NAMALWA (cell line): ENCODE measurements at places on chromosomes 4 and X.
A peak's percentile ranks its signal among the peaks of the same experiment; 100 is the strongest.

GRCh38 chr4:106201373-106201772, 114.6 kb downstream of the TBCK start:
- peak; percentile 31 for DNase-seq

- DNase-seq = peak; percentile 67
Measured at GRCh38 chrX:40097504-40098263, at the start of gene BCOR. TSS of gene BCOR (minus strand) at chrX:40097958. CDS start at chrX:40077929, 20,029 bp downstream.

- no peak for DNase-seq
Measured at GRCh38 chrX:53084043-53084570, 1.9 kb downstream of the TSPYL2 start.

DNA sequence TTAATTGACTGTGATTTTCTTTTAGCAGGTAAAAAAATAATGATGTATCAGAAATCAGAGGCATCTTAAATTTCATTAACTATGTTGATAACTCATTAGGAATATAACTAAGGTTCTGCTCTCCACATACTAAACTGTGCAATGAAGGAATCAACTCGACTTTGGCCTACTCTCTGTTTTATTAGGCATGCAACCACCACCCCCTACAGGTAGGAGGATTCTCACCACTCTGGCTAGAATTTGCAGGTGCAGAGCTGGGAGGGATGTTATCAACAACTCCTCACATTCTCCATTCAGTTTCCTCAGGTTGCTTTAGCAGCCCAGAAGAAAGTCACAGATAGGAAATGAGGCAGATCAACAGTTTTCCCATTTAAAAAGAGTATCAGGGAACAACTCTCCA, 160.1 kb downstream of the COX18 start:
- peak; percentile 21 for DNase-seq

GRCh38 chrX:22095856-22096255, 63.7 kb downstream of the PHEX start:
- DNase-seq = no peak
